ENCODE measurements at places on chromosomes 4 and X.

DNA sequence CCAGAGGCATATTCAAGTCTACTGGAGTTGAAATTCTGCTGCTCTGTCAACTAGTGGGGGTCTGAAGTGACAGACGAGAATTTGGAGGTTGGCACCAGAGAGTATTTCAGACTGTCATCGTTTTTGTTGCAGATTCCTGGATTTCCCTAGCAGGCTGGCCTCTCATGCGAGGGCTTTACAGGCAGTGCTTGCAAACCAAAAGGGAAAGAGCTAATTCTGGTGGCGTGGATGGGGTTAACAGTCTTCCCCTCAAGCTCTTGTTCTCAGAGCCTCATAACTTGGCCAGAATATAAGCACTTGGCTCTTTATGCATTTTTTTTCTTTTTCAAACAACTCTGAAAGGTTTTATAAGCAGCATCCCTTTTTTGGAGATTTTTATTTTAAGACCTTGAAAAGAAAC, at the start of gene SPARCL1:
TSS of gene SPARCL1 (minus strand) at position 190 of the 400 bp plus-strand sequence. CDS start 29,802 bp downstream, outside the sequence.
- DNase-seq, result no peak

DNA sequence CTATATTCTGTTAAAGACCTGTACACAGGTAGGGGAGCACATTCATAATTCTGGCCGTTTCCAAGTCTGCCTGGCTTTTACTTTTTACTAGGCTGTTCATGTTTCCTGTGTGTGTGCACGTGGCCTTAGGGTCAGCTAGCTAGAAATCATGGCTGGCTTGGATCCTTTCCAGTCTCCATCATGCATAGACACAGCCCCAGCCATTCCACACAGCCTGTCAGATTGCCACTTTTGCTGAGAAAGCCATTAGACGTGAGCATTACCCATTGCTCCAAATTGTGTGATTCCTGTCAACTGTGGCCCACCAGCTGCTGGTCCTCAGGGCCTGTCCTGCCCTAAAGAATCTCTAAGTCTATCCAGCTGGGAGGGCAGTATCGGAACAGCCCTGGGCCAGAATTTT, 11.4 kb upstream of the SORCS2 start:
- DNase-seq, result no peak

DNA sequence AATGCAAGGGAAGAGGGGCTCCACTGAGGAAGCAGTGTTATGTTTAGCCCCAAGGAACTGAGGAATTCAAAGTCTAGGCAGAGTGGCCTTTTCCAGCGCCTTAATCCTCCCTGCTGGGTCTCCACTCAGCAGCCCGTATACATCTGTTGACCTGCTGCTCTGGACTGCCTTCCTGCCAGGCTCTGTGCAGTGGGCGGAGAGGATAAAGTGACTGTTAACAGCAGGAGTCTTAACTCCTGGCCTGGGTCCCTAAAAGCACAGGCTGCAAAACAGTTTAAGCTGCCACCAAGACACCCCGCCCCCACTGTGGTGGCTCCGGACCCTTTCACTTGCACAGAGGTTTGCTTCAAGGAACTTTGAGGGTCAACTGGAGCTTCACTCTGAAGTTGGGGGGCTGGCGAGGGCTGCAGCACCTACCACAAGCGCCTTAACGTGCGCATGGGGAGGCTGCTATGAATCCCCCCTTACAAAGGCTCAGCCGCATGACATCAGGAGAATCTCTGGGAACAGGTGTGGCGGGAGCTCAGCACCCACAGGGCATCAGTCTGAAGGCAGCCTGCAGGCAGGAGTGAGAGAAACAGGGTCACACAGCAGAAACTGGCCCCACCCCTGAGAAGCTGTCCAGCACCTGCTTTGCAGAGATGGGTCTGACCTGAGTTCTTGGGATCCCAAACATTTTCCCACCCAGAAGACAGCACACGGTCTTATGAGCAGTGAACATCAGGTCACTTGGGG, 358.2 kb upstream of the GATB start:
- DNase-seq, result no peak

DNA sequence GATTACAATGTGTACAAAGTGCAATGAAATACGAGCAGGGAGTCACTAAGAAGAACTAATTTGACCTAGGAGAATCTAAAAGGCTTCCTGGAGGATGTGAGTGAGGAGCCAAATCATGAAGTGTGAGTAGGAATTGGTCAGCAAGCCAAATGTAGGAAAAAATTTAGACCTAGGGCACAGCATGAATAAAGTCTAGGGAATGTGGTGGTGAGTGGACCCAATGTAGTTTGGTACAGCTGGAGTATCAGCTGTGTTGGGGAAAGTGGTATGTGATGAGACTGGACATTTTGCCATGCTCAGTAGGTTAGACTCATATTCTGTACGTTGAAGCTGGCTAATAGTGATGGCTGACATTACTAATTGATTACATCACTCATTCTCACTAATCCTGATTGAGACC, 191.0 kb downstream of the AFF2 start:
- no peak for DNase-seq

DNA sequence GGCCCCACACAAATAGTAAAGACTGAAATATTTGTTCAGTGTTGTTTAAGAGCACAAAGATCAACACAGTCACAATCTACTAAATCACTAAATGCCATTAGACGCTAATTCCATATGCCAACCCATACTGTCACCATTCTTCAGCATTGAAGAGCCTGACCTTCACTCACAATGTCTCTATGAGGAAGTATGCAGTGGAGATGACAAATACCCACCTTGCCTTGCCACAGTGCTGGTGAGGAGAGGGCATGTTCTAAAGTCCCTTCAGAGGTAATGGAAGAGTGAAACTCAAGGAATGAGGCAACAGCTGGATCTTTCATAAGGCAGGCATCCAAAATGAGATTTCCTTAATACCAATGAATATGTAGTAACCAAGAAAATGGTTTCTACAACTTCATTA, 50.4 kb downstream of the FRMD7 start:
- DNase-seq, result no peak

DNA sequence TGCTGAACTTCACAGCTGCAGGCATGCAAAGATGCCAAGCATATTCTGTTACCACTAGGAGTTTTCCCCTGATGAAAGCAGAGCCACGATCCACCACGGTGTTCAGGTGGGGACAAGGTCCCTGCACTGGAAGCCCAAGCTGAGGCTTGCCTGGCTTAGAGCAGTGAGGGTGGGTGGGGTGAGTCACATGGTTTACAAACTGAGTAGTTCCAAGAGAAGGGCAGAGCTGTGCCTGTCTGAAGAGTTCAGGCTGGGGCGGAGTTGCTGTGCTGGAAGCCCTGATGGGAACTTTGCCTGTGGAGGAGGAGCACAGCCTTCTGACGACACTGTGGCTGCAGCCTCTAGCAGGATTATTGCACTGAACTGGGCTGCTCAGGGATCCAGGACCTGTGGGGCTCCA, 45.5 kb downstream of the FAM9B start:
- DNase-seq, result peak; percentile 13

GRCh38 chr4:186536285-186536684, 19.1 kb downstream of the MTNR1A start:
- no peak for DNase-seq

DNA sequence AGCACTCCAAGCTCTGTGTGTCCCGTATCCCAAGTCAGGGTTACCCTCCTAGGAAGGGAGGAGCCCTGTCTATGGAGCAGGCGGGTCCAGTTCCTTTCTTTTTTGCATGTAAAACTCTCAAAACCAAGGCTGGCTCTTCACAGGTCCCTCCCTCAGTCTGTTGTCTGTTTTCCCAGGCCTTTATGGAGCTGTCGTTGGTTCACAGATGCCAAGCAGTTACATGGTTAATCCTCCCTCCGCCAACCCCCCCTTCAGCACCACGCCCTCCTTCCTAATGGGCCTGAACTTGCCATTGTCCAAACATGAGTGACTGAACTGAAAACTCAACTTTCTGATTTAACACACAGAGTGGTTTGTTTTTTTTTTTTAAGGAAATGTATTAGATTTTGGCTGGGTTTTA, 148.3 kb downstream of the STOX2 start:
- no peak for DNase-seq

- DNase-seq, result no peak
Observed at GRCh38 chr4:101977076-101977475, 186.5 kb downstream of the BANK1 start.

GRCh38 chr4:128775477-128775876, 34.0 kb upstream of the JADE1 start:
- DNase-seq, result no peak

GRCh38 chr4:112423591-112423990, 92.4 kb downstream of the NEUROG2 start:
- no peak for DNase-seq

DNA sequence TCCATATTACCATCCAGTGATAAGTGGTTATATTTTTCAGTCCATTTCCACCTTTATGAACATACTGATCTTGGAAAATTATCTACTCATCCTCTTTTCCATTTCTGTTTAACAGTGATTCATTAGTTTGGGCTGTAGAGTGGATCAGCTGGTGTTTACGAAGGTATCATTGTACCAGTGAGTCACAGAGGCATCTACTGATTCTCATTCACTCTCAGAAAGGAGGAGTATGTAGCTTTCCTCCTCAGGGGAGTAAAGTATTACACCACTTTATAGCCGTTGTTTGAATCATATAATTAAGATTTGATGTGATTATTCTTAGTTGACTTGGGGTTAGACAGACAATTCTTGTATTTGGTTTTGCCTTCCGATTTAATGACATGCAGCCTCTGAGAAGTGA, 74.7 kb downstream of the GALNT7 start:
- DNase-seq, result no peak

DNA sequence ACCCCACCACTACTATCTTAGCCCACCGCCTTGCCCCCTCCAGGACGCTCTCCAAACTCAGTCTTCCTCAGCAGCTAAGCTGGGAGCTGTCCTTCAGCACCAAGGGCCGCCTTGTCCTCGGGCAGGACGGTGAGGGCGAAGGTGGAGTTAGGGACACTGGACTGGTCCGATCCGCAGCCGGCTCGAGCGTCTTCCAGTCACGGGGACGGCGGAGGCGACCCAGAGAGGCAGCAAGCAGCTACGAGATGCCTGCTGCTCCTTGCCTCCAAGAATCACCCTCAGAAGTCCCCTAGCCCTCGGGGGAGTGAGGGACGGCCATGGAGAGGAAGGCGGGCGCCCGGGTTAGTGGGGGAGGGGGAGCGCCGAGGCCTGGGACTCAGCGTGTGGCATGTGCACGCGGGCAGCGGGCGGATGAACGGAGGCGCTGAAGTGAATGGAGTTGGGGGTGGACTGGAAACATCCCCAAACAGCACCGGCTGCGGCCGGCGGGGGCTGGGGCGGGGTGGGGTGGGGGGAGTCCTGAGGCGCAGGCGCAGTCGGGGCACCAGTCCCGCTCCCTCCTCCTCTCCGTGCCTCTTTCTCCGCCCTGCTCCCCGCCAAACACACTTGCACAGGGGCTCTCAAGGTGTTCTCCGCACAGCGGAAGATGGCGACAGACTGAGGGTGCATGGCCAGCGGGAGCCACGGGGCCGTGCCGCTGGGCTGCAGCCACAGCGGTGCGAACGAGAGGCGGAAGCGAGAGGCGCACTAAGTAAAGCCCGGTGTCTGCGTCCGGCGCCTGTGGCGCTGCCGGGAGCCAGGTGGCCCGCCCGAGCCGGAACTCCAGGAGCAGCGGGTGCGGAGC, at the start of gene NALF2:
TSS of gene NALF2 (plus strand) at position 545 of the 844 bp plus-strand sequence. CDS start 957 bp downstream, outside the sequence.
- peak; percentile 12 for DNase-seq

- no peak for DNase-seq
Observed at GRCh38 chr4:141909541-141909940, 273.2 kb downstream of the IL15 start.

DNA sequence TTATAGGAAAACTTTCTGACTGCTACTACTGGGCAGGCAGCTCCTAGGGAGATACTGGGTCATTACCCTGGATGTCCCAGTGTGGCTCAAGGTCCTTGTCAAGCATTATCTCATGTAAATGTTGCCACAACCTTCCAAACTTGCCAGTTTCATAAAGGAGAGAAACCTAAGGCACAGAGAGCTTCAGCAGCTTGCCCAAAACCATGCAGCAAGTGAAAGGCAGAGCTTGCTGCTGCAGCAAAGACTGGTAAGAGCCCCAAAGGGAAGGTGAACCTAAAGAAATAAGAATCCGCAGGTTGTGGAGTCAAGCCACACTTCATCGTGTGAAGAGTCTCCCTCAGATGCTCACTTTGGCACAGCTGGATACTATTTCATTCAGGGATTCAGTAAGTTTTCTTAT, 2.3 kb downstream of the MPP1 start:
- no peak for DNase-seq

DNA sequence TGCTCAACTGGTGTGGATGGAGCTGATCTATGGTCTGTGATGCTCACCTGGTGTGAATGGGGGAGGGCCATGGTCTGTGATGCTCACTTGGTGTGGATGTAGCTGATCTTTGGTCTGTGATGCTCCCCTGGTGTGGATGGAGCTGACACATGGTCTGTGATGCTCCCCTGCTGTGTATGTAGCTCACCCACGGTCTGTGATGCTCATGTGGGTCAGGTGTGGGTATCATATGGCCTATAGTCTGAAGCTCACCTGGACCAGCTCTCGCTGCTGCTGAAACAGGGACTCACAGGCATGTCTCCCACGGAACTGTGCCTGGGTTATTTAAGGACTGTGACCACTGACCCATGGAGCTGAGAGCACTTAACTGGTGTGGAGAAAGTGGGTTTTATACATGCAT, 109.7 kb downstream of the CRLF2 start:
- DNase-seq, result no peak

GRCh38 chrX:63128509-63128908, 222.6 kb downstream of the SPIN4 start:
- DNase-seq, result no peak

DNA sequence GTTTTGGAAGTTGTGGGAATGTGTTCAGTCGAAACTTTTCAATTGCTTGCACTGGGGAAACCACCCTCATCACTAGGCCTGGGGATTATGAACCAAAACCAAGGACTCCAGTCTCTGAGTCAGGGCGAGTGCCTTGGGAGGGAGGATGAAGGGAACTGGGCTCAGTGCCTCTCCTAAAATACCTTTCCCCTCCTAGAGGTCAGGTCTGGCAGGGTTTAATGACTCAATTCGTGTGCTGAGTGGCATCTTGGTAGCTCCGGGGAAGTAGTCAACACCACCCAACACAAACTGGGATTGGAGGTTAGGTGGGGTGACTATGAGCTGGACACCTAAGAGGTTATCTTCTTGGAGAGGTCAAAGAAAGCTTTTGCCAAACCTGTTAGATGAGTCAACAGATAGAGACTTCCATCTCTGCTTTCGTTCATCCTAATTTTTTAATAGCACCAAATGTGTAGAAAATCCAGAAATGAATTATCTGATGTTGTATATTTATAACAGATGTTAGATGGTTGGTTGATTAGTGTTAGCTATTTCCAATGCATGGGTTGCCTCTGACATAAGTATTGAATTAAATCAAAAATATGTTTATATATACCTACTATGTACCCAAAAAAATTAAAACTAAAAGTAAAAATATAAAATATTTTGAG, 202.8 kb downstream of the SHROOM3 start:
- DNase-seq, result no peak

DNA sequence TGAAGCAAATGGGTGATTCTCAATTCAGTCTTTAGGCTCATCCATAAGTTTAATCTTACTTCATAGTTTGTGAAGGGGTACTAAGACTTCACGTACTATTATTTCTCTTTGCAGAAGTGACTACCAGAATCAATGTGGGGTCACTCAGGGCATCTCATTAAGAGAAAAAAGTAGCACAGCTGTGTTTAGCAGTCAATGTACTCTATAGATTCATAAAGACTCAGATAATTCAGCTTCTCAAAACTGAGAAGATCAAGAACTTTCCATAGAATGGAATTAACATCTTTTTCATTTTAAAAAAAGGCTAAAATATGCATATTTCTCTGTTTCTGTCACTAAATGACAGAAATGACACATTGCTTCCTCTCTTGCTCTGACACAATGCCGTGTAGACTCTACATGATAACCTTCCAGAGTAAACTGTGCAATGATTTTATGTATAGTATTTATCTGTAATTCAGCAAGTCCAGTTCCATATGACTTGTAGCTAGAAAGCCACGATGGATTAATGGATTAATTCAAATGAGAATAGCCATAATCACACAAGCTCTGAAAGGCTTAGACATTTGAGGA, 20.3 kb upstream of the LSM6 start:
- DNase-seq, result no peak

- DNase-seq, result no peak
Observed at GRCh38 chr4:8856835-8857621, 14.6 kb downstream of the HMX1 start.
